Neural crest cell (in vitro differentiated cells): ENCODE measurements at places on chromosomes 12 and 14. TPM values are rescaled to one million over a fixed set of nuclear protein-coding genes. Genes with fewer than 3 reads are reported as not detected.

DNA sequence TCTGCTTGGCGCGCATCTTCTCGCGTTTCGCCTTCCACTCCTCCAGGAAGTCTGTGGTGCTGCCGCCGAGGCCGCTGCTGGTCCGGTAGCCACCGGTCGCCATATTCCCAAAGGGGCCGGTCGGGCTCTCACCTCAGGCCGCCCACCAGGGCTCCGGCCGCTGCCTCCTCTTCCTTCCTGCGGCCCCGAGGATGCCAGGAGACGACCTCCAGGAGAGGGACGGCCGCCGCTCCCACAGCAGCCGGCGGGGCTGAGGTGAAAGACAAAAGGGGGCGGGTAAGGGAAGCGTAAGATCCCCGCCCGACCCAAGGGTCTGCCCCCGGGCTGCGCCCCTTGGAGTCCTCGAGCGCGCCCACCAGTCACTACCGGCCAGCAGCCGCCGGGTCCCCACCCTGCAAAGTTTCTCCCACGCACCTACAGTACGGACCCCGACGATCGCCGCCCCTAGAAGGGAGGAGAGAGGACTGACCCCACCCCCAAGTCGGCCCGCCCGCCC is 574 bp downstream of the PAWR start:
- peak overlapping the region; percentile 93 for H3K4me3 ChIP-seq
- peak; percentile 54 for DNase-seq
- peaks cover 34% of the 10 kb centered on the region for H3K4me1 ChIP-seq
- H3K27me3 ChIP-seq = peaks cover 35% of the 10 kb centered on the region
- no peaks in the 10 kb centered on the region for H3K36me3 ChIP-seq

GRCh38 chr14:42556551-42556950 is 949.9 kb downstream of the LRFN5 start:
- no peaks in the 10 kb centered on the region for H3K36me3 ChIP-seq
- H3K27me3 ChIP-seq = no peaks in the 10 kb centered on the region
- no peak overlapping the region for H3K27ac ChIP-seq

GRCh38 chr12:34387711-34388635 is 365.7 kb downstream of the ALG10 start:
- no peaks in the 10 kb centered on the region for H3K36me3 ChIP-seq
- no peak overlapping the region for H3K27ac ChIP-seq
- H3K4me3 ChIP-seq = no peak overlapping the region
- H3K27me3 ChIP-seq = no peaks in the 10 kb centered on the region
- DNase-seq = no peak

DNA sequence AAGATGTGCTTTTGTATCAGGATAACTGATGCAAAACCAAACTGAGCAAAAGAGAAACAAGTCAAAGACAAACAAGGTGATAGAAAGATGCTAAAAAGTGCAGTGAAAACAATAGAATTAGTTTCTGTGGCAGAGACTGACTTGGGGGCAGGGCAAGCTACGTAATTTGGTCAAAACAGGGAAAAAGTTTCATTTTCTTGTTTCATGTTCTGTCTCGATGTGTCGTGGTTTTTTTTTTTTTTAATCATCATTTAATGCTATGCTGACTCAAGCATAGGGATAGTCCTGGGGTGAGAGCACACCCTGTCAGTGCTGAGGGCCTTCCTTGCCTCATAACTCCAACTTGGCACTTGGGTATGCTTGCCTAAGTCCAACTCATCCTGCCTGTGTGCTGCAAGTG is 144.1 kb upstream of the PTPRQ start:
- no peaks in the 10 kb centered on the region for H3K36me3 ChIP-seq
- H3K4me3 ChIP-seq = no peak overlapping the region
- DNase-seq = no peak
- H3K27me3 ChIP-seq = no peaks in the 10 kb centered on the region
- no peak overlapping the region for H3K27ac ChIP-seq

DNA sequence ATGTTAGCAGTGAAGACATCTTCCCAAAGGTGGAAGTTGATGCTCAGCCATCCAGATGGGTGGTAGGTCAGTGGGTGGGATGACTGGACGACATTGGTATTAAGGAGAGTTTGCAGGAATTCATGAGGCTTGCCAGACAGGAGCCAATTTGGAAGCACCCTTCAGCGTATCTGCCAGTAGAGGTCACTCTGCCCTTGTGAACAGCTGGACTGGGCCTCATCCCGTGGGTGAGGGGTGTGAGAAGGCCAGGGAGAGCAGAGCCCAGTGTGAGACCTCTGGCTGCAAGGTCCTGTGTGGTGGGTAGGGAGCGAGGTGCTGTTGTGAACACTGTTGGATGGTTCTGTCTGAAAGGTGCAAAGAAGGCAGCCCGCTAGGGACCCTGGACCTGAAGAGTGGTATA is 37.7 kb downstream of the SLC5A8 start:
- no peak overlapping the region for H3K4me3 ChIP-seq
- no peak for DNase-seq
- no peaks in the 10 kb centered on the region for H3K36me3 ChIP-seq

- no peak overlapping the region for H3K4me3 ChIP-seq
- no peaks in the 10 kb centered on the region for H3K27me3 ChIP-seq
- no peak for DNase-seq
- H3K27ac ChIP-seq = no peak overlapping the region
- no peaks in the 10 kb centered on the region for H3K36me3 ChIP-seq
Measured at GRCh38 chr14:77848031-77848430, 48.1 kb downstream of the ADCK1 start.

DNA sequence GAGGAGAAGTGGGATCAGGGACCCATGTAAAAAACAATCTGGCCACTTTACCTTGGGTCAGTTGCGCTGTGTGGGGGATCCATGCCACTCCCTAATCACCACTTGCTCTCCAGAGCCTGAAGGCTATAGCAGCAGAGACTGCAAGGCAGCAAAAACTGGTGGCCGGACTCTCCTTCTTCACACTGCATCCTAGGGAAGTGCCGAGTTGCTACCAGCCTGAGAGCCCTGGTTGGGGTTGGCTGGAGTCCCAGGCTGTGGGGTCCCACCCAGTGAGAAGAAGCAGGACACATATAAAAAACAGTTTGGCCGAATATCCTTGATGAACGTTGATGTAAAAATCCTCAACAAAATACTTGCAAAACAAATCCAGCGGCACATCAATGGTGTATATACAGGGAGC is 341.2 kb downstream of the AEBP2 start:
- peaks cover 13% of the 10 kb centered on the region for H3K4me1 ChIP-seq
- H3K4me3 ChIP-seq = no peak overlapping the region
- H3K36me3 ChIP-seq = peaks cover 2% of the 10 kb centered on the region
- no peak overlapping the region for H3K27ac ChIP-seq
- no peak for DNase-seq

- peaks cover 11% of the 10 kb centered on the region for H3K4me1 ChIP-seq
- no peaks in the 10 kb centered on the region for H3K27me3 ChIP-seq
- no peaks in the 10 kb centered on the region for H3K36me3 ChIP-seq
- H3K4me3 ChIP-seq = no peak overlapping the region
Measured at GRCh38 chr14:27372771-27373170, 774.9 kb upstream of the NOVA1 start.

DNA sequence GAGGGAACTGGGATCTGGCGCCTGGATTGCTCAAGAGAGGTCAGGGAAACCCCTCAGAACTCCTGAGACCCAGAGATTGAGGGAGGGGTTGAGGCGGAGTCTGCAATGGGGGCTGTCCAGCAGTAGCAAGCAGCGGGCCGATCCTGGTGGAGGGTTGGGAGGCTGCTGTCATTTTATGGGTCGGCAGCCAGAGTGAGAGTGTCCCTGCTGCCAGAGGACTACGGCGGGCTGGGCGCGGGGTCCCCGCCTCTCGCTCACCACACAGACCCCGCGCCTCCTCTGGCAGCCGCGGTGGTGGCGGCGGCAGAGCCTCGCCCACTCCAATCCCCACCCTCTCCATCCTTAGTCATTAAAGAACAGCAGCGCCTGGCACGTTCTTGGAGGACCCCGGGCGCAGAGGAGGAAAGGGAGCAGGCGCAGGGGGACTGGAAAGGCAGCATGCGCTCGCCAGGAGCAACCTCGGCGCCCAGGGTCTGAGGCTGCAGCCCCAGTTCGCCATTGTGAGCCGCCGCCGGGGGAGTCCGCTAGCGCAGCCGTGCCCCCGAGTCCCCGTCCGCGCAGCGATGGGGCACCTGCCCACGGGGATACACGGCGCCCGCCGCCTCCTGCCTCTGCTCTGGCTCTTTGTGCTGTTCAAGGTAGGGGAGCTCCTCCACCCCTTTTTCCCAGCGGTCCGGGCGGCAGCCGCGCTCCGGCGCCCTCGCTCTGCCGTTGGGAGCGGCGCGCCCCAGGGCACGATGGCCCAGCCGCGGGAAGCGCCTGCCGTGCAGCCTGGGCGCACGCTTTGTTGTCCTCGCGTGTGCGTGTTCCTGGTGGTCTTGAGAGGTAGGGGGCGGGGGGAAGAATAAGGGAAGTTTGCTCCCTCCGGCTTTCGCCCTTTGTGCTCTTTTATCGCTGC is at the start of gene PTPRO:
TSS of gene PTPRO (plus strand) at position 345 of the 898 bp plus-strand sequence.
- H3K4me3 ChIP-seq = peak within 1 kb of the TSS; percentile 90
- peaks cover 14% of the 10 kb centered on the region for H3K4me1 ChIP-seq
- peak within 1 kb of the TSS; percentile 38 for H3K27ac ChIP-seq
- no peaks in the 10 kb centered on the region for H3K36me3 ChIP-seq

GRCh38 chr14:53491256-53491883 is 338.2 kb upstream of the DDHD1 start:
- H3K4me3 ChIP-seq = no peak overlapping the region
- H3K4me1 ChIP-seq = no peaks in the 10 kb centered on the region
- DNase-seq = no peak
- H3K36me3 ChIP-seq = no peaks in the 10 kb centered on the region
- H3K27me3 ChIP-seq = no peaks in the 10 kb centered on the region
- H3K27ac ChIP-seq = no peak overlapping the region

The RAB3IP gene
- 24.0 and 28.6 TPM in 2 replicates for total RNA-seq

The OVCH1 gene
- total RNA-seq = 0.16 and 0.37 TPM in 2 replicates

The NKX2-1 gene
- not detected in 2 replicates for total RNA-seq

The RFLNA gene
- total RNA-seq = 2.1 and 2.8 TPM in 2 replicates

The KRT71 gene
- not detected in 2 replicates for total RNA-seq

The CD163 gene
- not detected in 2 replicates for total RNA-seq

The AVPR1A gene
- total RNA-seq = not detected in 2 replicates

The IGF1 gene
- not detected in 2 replicates for total RNA-seq

The RHNO1 gene
- total RNA-seq = 55.5 and 60.5 TPM in 2 replicates

The KRT82 gene
- total RNA-seq = not detected in 2 replicates

The KRT6C gene
- not detected in 2 replicates for total RNA-seq

The MORN3 gene
- total RNA-seq = 0.57 and 0.63 TPM in 2 replicates
